ENCODE measurements at places on chromosomes 16 and 17. TPM values are rescaled to one million over a fixed set of nuclear protein-coding genes. Genes with fewer than 3 reads are reported as not detected.

PIMREG gene
- not detected for total RNA-seq

C17orf78 gene
- not detected for total RNA-seq

ITGA2B gene
- total RNA-seq, result 3.9 TPM

PERCC1 gene
- total RNA-seq, result 1.2 TPM

TCF25 gene
- total RNA-seq, result 289 TPM

LASP1 gene
- 134 TPM for total RNA-seq

ZSCAN10 gene
- 0.23 TPM for total RNA-seq

GRIN2A gene
- not detected for total RNA-seq
